ENCODE measurements at places on chromosomes 13 and 19.

GRCh38 chr13:95698047-95698749 lies 21.3 kb downstream of the DNAJC3 start:
- no peak for DNase-seq

DNA sequence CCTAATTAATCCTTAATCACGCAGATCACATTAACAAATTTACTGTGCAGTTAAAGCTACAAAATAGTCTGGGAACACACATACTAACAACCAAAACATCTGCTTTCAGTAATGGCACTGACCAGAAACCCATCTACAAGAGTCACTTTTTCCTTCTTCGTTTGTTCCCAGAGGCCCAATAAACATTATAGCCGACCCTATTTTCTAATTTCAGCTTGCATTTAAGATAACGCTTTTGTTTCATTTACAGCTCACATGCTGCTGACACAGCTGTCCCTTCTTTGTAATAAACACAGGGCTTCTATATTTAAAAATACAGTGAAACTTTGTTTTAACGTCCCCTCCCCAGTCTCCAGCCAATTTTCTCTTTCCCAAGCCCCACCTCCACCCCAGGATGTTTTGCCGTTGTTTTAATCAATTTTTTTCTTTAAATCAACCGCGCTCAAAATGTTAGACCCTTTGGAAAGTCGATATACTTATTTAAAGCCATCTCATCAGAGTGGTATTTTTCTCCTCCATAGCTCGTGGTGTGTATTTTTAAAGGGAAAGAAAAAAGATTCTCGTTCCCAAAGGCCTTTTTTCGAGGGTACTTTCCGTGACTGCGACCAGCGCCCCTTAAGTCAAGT lies 1.7 kb upstream of the WBP4 start:
- DNase-seq: no peak

- no peak for DNase-seq
Measured at GRCh38 chr13:37382146-37382545, 216.4 kb downstream of the POSTN start.

DNA sequence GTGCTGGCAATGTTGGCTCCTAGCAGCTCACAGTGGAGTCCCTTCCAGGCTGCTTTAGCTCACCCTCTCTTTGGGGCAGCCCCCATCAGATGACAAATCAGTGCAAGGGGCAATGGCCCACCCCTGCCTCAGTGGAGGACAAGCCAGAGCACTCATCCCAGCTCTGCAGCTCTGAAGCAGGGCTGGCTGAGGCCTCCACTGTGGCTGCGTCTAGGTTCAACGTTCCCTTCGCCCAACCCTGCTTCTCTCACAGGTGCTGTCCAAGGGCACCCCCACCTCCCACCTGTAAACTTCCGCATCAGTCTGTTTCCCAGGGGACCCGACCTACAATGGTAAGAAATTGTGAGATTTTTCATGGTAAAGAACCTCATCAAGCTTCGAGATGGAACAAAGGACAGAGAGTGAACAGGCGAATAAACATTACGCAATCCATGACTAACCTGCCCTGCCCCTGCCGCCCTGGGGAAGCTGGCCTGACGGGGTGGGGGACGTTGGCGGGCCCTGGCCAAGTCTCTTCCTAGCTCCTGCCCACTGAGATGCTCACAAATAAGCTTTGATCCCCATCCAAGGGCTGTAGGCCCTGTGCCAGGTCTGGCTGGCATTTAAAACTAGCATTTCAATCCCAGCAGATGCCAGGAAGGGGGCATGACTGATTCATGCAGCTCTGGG lies 40.5 kb downstream of the DZIP1 start:
- DNase-seq: no peak

- no peak for DNase-seq
Measured at GRCh38 chr19:6693681-6694080, 23.7 kb upstream of the TNFSF14 start.

DNA sequence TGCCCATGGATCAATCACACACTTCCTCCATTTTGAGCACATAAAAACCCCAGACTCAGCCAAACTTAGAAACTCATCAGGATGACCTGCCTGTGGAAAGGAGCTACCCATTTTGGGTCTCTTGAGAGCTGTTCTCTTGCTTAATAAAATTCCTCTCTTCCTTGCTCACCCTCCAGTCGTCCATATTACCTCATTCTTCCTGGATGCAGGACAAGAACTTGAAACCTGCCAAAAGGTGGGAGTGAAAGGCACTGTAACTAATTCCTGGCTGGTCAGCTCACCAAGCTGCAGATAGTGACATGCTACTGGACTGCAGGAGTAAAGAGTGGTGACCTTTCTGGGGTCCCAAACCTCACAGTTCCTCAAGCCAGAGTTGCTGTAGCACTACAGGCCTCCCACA lies 20.2 kb downstream of the LIG4 start:
- no peak for DNase-seq

DNA sequence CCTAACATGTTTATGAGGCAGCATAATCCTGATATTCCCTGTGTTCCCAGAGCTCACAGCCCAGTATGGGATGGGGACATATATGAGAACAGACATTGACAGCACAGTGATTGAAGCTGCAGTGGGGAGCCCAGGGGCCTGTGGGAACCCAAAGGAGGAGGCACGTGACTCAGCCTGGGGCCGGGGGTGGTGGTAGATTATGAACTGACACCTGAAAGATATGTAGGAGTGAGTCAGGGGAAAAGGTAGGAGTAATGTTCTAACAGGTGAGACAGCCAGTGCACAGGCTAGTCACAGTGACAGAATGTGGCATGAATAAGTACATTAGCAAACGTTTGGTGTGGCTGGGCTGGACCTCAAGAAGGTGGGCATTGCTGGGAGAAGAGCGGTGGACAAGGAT lies 29.0 kb downstream of the CKM start:
- DNase-seq: no peak

GRCh38 chr19:56477429-56478338 lies 539 bp upstream of the ZNF667 start:
- no peak for DNase-seq

DNA sequence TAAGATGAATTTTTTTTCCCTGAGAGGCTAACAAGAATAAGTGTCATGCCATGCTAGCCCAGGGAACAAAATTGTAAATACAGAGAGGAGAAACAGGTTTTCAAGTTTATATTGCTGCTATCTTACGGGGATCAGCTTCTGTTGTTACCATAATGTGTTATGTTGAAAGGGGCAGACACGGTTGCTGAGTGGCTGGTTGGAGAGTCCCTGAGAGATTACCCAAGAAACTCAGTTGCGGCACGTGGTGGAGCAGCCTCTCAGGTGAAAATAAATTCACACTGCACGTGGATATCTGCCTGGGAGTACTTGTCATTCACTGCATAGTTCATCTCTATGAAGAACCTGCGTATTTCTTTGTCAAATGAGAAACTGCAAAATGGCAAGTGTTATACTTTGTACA lies 293.6 kb downstream of the TDRD3 start:
- no peak for DNase-seq

GRCh38 chr13:25440061-25440460 lies 68.3 kb downstream of the ATP8A2 start:
- DNase-seq: no peak

DNA sequence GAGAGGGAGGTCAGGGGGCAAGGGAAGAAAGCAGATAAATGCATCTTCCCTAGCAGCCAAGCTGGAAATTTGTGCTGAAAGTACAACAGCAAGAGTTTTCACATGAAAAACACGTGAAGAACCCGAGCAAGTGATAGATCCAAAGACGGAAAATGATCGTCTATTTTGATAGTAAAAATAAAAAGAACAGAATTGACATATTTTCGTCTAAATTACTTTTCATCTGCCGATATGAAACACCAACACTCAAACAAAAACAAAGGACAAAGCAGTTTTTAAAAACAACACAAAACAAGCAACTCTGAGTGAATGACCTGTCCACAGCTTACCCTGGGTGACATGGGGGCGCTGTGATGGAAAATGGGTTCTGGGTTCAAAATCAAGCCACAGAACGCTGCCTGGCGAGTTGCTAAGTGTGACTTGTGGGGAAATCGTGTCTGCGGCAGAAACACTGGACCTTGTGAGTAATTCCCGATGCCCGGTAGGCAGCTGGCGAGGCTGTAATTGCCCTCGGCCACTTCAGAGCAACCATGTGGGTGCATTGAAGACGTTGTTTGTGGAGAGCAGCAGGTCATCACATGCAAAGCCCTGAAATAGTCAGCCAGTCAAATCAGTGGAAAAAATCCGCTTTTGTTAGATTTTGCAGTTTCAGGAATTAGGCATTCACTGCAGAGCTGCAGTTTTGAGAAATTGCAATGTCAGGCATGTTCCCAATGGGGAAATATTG lies 7.4 kb downstream of the SOX1 start:
- DNase-seq: no peak

DNA sequence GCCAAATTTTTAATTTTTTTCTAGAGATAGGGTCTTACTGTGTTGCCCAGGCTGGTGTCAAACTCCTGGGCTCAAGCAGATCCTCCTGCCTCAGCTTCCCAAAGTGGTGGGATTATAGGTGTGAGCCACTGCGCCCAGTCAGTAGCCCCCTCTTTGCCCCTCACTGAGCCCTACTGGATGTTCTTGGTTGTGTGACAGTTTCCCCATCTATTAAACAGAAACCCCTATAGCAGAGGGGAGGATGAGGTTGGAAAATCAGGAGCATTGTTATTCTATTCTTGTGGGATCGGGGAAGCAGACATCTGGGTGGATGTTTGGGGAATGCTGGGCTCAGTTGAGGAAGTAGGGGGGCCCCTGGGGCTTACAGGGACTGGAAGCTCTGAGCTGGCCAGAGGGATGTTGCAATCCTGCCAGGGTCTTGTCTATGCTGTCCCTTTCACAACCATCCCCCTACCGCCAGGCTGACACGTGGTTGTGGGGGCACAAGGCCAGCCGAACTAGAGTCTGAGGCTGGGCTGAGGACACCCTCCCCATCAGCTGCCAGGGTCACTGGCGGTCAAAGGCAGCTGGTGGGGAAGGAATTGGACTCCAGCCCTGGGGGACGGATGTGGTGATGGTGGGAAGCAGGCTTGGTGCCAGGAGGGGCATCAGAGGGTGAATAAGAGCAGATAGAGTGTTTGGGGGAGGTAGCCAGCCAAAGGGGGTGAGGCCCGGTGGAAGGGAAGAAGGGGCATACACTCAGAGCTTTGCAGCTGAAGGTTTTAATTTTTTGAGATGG lies 10.9 kb downstream of the APOC1 start:
- no peak for DNase-seq

DNA sequence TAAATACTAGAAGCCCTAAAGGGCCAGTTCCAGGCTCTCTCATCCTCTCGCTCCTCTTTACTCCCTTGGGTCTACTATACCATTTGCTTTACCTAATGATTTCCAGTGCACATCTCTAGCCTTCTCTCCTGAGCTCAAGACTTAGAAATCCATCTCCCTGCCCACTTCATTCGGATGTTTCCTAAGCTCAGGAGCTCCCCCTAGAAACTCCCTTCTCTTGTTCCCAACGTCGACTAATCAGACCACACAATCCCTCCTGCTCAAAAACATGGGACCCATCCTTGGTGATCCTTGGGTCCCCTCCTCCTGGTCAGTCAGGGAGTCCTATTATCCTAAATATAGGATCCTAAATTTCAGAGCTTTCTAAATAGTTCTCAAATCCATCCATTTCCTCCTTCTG lies 21.1 kb upstream of the STK24 start:
- DNase-seq: no peak

DNA sequence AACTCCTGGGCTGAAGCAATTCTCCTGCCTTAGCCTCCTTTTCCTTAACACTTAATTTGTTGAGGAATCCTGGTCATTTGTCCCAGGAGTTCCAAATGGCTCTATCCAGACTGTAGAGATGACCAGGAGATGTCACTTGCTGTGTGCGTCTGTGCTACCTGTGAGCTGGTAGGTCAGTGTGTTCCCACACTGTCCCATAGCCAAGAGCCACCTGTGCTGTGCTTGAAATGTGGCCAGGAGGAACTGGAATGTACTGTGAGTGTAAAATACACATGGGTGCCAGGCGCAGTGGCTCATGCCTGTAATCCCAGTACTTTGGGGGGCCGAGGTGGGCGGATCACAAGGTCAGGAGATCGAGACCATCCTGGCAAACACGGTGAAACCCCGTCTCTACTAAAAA lies 29.4 kb upstream of the KDM4B start:
- DNase-seq: no peak

DNA sequence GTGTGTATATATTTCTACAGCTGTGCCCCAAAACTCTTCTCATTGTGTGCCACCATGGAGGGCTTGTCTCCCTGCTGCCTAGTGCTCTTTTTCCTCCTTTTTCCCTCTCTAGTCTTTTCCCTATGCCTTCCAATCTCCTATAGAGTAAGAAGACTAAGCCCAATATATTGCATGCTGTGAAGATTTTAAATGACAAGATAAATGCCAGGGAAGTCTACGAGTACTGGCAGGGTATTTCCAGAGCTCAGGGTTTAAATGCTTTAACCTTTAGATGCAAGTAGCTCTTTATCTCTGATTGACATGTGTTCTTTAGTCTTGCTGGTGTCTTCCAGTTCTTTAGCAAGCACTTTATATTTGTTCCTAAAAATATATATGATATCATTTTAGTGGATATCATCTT lies 200.7 kb downstream of the SLITRK1 start:
- no peak for DNase-seq

DNA sequence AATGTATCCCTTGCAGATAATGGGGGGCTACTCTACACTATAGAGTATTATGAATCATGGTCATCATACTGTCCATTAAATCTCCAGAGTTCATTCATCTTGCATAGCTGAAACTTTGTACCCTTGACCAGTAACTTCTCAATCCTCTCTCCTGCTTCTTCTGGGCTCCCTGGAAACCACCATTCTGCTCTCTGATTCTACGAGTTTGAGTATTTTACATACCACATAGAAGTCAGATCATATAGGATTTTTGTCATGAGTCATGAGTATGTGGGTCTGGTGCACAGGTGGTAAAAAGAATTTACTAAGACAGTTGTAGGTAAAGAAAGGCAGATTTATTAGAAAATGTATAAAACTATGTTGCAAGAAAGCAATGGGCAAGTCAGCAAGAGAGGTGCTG lies 41.9 kb downstream of the WTIP start:
- DNase-seq: no peak

- no peak for DNase-seq
Measured at GRCh38 chr19:54462047-54462654, 1.4 kb downstream of the LENG9 start.

GRCh38 chr13:113971471-113972231 lies 2.2 kb downstream of the C13orf46 start:
- no peak for DNase-seq

GRCh38 chr19:45471931-45472562 lies 4.3 kb downstream of the FOSB start:
- no peak for DNase-seq

GRCh38 chr19:7636317-7636690 lies 606 bp upstream of the STXBP2 start:
- DNase-seq: no peak

DNA sequence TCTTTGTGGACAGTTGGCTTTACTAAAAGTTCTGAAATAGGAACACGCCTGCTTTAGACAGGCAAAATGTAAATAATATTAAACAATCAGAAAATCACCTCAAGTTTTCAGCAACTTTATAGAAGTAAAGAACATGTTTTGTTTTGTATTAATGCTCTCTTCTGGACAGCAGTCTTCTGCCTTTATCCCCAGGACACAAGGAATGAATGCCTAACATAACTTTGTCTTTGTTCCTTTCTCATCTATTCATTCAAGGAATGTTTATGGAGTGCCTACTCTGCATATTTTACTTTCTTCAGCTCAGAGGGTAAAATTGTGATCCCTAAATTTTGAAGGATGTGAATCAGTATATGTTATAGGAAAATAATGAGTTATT lies 325.4 kb downstream of the FOXO1 start:
- no peak for DNase-seq
